Activated T-helper 1 cell treated with anti-CD3 and anti-CD28 coated beads, Interleukin-2, amount 50 U/mL, for 16 hours (primary cell): ENCODE measurements at places on chromosomes 12 and 14.

GRCh38 chr14:42911642-42912041 is 1305.0 kb downstream of the LRFN5 start:
- no peak for DNase-seq

- no peak for DNase-seq
These were observed 1.3 kb upstream of the CACNA2D4 start for GRCh38 chr12:1919763-1920162.

- DNase-seq, result no peak
These were observed 545.7 kb downstream of the AACS start for GRCh38 chr12:125610971-125611370.

- no peak for DNase-seq
These were observed 32.3 kb upstream of the FICD start for GRCh38 chr12:108482717-108483212.

GRCh38 chr14:103522649-103523574 is at the start of gene CKB:
Gene CKB (minus strand): TSS chr14:103522830. CDS start chr14:103522493, 337 bp downstream.
- no peak for DNase-seq

DNA sequence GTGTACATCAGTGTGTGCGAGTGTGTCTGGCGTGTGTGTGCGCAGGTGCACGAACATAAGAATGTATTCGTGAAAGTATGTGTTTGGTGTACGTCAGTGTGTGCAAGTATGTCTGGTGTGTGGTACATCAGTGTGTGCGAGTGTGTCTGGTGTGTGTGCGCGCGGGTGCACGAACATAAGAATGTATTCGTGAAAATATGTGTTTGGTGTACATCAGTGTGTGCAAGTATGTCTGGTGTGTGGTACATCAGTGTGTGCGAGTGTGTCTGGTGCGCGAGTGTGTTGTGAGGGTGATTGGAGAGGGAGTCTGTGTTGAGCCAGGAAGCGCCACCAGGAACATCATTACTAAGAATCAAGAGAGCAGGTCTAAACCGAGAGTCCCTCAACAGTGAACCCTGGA is 143.8 kb downstream of the BCL11B start:
- DNase-seq, result no peak

GRCh38 chr12:32197421-32197820 is 90.8 kb downstream of the BICD1 start:
- DNase-seq, result no peak

- DNase-seq, result peak; percentile 56
These were observed 24.1 kb upstream of the BCDIN3D start for GRCh38 chr12:49866859-49867569.

GRCh38 chr14:56221382-56222128 is 103.3 kb downstream of the PELI2 start:
- DNase-seq, result no peak

DNA sequence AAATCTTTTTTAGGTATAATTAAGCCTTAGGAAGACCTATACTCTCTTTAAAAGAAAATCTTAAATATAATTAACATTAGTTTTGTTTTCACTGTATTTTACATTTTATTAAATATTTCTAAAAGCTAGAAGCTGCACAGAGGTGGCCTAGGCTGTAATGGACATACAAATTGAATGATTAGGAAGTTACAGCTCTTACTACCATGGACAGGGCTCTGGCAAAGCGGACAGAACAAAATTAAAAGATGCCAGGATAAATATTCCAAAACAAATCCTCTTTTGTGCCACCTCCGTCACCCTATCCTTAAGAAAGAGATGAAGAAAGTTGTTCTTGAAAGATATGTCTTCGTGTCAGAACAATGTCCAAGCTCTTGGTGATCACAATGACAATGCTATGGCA is 376.5 kb downstream of the ETNK1 start:
- no peak for DNase-seq

GRCh38 chr14:100237735-100238418 is 1.1 kb upstream of the YY1 start:
- DNase-seq, result no peak

- DNase-seq, result no peak
These were observed 301.3 kb upstream of the STXBP6 start for GRCh38 chr14:25351269-25351668.

DNA sequence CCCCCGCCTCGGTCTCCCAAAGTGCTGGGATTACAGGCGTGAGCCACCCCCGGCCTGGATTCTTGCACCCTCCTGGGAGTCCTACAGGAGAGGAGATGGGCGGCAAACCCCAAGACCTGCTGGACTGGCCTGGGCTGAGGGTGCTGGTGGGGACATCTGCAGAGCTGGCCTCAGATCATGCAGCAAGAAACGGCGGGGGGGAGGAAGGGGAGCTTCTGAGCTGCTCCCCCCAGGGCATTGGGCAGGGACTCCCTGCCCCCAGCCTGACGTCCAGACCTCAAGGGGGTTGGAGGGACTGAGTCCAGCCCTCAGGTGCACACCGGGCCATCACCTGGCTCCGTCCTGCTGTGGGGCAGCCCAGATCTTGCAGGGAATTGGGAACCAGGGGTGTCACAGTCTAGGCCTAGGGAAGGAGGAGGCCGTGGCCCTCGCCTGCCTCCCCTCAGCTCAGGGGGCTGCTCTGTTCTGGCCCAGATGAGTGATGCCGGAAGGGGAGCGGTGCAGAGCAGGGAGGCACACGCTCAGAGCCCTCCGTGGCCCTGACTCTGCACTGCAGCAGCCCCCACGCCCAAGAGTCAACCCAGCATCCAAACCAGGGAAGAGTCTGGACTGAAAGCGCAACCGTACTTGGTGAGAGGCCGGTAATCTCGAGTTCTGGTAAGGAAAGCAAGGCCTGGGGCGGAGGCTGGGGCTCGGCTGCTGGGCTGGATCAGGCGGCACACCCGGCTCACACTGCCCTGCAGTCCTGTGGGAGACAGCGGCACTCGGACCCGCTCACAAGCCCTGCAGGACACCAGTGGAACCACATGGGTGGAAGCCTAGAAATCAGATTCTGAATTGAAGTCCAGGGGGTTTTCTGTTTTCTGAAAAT is 8.9 kb upstream of the AMN start:
- DNase-seq, result no peak

- no peak for DNase-seq
These were observed 51.6 kb upstream of the PMCH start for GRCh38 chr12:102249079-102249841.
